ENCODE measurements at places on chromosomes 3 and 15.
A peak's percentile ranks its signal among the peaks of the same experiment; 100 is the strongest.

DNA sequence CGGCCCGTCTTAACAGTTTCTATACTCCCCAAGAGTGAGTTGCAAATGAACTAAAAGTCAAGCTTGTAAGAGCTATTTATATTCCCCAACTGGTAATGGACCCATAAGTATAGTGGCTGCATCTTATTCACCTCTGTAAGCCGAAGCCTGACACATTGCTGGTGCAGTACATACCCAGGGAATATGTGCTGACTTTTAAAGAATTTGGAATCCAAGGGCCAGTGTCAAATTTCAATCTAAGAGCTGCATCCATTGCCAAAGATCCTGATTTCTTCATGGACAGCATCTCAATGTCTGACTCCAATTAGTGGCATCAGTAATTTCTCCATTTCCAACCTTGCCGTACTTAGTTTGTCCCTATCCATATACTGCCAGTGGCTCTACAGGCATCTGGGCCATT lies 42.0 kb downstream of the FRMD4B start:
- no peak for DNase-seq

- DNase-seq: peak; percentile 73
These were observed 469 bp downstream of the MAP6D1 start for GRCh38 chr3:183824761-183825455.

- no peak for DNase-seq
These were observed 51.6 kb downstream of the TP53BP1 start for GRCh38 chr15:43441316-43441715.

DNA sequence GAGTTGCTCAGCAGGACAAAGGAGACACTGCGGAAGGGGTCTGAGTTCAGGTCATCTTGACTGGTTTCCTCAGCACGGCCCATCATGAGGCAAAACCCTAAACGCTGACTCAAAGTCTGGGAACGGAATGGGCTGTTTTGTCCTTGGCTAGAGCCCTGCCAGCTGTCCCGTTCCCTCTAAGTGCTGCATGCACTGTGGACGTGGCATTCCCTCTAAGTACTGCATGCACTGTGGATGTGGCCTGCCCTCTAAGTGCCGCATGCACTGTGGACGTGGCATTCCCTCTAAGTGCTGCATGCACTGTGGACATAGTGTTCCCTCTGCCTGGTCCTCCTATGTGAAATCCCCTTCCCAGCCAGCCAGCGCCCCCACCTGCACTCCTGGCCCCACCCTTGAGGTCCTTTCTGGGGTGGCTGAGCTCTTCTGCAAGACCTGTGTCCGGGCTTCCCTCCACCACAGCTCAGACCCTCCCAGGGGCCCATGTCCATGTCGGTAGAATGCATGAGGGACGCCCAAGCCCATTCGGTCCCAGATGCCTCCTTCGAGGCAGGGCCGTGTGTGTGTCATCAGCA lies 36.7 kb downstream of the TM2D3 start:
- no peak for DNase-seq

- no peak for DNase-seq
These were observed 223.7 kb upstream of the BCHE start for GRCh38 chr3:166060789-166061479.

GRCh38 chr3:114460459-114460858 lies 166.6 kb downstream of the TIGIT start:
- no peak for DNase-seq

GRCh38 chr15:83881156-83881555 lies 227.2 kb downstream of the ADAMTSL3 start:
- DNase-seq: no peak

- DNase-seq: no peak
These were observed 914.2 kb downstream of the SQOR start for GRCh38 chr15:46548989-46549388.

DNA sequence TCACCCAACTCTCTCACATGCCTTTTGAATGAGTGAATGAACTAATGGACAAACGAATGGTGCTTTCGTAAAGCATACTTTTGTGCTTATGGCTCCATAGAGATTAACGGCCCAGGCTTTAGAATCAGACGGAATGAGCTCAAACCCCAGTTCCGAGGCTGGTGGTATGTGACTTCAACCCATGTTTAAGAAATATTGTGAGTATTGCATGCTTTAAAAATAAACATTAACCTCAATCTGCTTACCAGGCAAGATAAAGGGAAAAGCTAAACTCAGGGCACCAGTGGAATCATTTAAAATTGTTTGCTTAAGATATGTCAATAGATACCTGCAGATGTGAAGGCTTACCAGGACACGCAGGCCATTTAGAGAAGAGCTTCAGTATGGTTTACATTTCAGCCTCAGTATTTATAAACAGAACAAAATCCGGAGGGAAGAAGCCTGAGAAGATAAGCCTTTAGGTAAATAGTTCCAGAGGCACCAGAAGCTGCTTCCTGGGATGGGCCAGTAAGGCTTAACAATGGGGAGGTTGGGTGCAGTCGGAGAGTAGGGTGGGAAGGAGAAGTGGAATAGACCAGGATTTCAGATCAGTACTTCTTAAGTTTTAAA lies 186.4 kb downstream of the ADAMTS9 start:
- DNase-seq: no peak

GRCh38 chr3:67201026-67201425 lies 202.9 kb downstream of the KBTBD8 start:
- no peak for DNase-seq

DNA sequence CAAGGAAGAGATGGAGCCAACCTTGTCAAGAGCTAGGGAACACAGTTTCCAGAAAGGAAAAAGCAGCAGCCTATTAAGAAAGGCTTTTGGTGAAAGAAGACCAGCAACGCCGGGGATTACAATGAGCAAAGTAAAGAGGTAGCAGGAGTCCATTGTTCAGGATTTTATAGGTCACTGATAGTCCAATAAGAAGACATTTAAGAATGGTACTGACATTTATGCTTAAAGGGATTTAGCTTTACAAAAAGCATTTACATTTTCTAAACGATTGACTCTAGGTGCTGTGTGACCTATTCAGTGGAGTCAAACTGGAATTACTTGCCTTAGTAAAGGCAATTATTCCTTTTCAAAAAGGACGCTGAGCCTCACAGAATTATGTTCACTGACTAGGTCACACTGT lies 40.8 kb downstream of the CSNK1G1 start:
- DNase-seq: no peak

DNA sequence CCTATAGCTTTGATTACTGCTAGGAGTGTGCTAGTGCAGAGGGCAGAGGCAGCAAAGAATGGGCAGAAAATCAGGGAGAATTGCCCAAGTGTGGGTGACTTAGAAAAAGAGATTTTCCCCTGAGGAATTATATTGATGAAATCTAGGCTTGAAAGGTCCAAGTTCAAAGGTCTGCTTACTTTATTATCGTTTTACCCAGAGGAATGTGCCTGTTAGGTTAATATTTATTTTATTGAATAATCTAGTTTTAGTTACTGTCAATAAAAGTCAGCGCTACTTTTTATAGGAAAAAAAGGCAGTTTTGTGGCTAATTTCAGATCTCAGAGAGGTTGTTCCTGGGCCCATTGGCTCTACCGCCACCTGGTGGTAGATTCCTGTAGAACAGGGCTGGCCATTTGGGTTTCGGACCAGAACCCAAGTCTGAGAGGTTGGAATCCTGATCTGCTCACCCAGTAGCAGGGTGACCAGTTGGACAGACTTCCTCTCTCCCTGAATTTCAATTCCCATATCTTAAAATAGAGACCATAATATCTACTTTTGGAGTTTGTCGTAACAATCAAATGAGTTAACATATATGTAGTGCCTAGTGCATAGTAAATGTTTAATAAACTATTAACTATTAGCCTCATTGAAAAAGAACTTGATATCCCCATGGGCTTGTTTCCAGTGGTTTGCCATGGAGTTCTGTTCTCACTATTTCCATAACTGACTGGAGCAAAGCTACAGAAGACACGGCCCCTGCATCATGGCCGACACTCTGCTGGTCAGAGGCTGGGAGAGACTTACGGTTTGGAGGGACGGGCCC lies 62.7 kb upstream of the ZNF148 start:
- peak; percentile 72 for DNase-seq

GRCh38 chr3:33795856-33796536 lies 2.4 kb upstream of the PDCD6IP start:
- no peak for DNase-seq

DNA sequence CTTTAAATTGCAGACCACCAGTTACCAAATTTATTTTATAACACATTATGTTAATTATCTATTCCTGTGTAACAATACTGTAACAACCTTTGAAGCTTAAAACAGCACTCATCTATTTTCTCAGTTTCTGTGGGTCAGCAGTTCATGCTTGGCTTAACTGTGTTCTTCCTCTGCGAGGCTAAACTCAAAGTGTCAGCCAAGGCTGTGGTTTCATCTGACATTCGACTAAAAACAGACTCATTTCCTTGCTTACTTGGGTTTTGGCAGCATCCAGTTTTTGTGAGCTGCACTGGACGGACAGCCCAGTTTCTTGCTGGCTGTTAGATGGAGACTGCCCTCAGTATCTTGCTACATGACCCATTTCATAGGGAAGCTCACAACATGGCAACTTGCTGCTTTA lies 247.3 kb upstream of the KCNH8 start:
- no peak for DNase-seq

- no peak for DNase-seq
These were observed 94.7 kb downstream of the OCA2 start for GRCh38 chr15:28004143-28005003.

GRCh38 chr3:182450942-182451787 lies 342.1 kb upstream of the ATP11B start:
- DNase-seq: no peak

- DNase-seq: no peak
These were observed 31.0 kb upstream of the FEZF2 start for GRCh38 chr3:62404321-62404720.

DNA sequence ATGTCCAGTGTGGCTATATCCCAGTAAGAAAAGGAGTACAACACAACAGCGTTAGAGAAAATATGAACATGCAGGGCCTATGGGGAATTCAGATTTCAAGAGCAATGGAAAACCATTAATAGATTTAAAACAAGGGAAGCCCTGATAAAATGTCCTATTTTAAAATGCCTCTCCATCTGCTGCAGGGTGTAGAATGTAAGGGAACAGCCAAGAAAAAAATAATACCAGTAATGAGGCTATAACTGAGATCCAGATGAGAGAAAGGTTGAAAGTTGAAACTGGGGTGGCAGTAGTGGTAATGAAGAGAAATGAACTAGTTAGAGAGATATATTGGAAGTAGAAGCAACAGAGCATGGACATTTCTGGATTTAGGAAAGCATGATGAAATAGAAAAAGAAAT lies 226.1 kb downstream of the KCNMB2 start:
- DNase-seq: no peak

GRCh38 chr15:100107606-100108225 lies 234.1 kb downstream of the ADAMTS17 start:
- DNase-seq: no peak

DNA sequence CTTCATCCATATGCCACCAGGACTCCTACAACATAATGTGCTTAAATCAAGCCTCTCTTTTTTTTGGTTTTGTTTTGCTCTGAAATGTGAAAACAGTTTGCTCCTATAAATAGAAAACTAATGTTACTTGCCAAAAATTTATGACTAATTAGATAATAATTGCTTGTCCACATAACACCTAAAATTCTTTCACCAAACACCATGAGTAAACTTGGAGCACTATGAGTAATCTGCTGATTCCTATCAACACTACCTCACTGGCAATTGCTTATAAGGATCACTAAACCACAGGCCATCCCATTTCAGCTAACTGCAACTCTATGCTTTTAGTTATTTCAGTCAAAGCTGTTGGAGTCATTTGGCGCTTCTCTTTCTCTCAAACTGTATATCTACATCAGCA lies 252.7 kb downstream of the EPHA3 start:
- DNase-seq: no peak

GRCh38 chr15:99123713-99124451 lies 19.0 kb downstream of the SYNM start:
- peak; percentile 63 for DNase-seq

DNA sequence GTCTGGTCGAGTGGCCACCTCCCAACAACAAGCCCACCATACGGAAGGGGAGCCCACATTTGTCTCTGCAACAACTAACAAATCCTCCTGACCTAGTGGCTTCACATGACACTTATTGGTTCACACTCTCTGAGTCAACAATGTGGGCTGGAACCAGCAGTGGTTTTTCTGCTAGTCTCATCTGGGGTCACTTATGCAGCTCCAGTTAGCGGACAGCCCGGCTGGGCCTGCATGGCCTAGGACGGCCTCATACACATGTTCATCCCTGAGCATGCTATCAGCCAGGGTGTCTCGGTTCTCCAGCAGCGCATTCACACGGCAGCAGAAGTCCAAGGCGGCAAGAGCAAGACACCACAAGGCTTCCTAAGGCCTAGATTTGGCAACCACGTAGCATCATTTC lies 281.7 kb downstream of the XXYLT1 start:
- DNase-seq: no peak

DNA sequence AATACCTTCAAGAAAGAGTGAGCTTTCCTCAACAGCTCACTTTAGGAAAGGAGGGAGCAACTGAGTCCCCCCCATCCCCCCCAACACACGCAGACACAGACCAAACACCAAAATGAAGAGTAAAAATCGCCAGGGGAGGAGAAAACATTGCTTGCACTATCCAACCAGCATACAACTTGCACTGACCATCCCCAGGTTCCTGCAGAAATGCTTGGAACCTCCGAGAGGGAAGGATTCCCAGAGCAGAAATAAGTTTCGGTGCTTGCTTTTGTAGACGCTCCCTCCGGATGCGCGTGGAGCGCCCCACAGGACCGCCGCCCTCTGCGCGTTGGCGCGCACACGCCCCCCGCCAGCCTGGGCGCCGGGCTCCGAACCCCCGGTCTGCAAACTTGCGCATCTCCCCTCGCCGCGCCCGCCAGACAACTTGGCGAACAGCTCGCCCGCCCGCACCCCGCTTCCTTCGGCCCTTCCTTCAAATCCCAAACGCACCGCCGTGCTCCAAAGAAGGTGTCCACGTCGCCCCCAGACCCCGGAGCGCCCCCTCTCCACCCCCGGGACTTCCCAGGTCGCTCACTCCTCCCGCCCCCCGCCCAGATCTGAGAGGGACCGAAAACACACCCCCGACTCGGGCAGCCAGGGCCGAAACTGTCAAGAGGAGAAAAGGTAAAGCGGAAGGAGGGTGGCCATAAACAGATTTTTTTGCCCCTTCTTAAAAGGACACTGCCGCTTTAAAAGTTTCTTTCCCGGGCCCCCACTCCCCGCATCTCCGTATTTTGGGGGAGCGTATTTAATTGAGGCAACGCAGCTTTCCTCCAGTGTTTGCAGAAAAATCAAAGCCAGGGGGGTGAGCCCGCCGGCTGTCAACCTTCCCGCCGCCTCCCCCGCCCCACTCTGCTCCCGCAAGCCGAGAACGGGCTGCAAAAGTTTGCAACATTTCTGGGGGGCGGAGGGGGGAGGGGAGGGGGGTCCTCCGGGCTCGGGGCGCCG lies 859 bp downstream of the RORA start:
- DNase-seq: peak; percentile 26

DNA sequence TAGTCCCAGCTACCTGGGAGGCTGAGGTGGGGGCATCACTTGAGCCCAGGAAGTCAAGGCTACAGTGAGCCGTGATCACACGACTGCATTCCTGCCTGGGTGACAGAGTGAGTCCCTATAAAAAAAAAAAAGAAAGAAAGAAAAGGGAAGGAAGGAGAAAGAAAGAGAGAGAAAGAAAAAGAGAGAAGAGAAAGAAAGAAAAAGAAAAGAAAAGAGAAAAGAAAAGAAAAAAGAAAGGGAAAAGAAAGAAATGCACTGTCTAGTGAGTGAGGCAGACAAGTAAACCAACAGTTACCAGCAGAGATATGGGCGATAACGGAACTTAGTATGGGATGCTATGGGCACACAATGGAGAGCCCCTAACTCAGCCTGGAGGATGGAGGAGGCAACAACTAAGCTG lies 37.2 kb upstream of the TSEN2 start:
- DNase-seq: no peak

- DNase-seq: no peak
These were observed 3.0 kb upstream of the RHO start for GRCh38 chr3:129525341-129525968.

Data from iPS-NIHi11 (cell line).